EL (cell line): ENCODE measurements at places on chromosomes 1 and 21.
A peak's percentile ranks its signal among the peaks of the same experiment; 100 is the strongest.

DNA sequence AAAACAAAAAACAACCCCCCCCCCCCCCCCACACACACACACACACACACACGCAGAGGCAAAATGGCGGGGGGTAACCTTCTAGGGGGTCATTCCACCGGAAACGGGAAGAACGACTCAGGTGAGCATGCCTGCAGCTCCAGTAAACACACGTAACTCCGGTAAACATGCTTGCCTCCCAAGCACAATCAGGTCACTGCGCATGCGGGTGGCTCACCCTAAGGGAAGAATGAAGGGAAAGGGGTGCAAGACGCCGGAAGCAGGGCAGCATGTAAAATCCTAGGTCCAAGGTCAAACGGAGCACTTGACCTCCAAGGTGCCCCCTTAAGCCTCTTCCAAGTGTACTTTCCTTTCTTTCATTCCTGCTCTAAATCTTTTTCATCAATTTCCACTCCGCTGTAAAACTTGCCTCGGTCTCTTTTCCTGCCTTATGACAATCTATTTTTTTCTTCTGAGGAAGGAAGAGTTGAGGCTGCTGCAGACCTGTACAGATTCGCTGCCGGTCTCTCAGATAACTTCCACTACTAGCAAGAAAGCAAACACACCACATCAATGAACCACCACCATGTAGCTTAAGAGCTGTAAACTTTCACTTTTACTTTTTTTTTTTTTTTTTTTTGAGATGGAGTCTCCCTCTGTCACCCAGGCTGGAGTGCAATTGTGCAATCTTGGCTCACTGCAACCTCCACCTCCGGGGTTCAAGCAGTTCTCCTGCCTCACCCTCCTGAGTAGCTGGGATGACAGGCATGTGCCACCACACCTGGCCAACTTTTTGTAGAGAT lies 21.0 kb upstream of the CBR3 start:
- no peak for DNase-seq

DNA sequence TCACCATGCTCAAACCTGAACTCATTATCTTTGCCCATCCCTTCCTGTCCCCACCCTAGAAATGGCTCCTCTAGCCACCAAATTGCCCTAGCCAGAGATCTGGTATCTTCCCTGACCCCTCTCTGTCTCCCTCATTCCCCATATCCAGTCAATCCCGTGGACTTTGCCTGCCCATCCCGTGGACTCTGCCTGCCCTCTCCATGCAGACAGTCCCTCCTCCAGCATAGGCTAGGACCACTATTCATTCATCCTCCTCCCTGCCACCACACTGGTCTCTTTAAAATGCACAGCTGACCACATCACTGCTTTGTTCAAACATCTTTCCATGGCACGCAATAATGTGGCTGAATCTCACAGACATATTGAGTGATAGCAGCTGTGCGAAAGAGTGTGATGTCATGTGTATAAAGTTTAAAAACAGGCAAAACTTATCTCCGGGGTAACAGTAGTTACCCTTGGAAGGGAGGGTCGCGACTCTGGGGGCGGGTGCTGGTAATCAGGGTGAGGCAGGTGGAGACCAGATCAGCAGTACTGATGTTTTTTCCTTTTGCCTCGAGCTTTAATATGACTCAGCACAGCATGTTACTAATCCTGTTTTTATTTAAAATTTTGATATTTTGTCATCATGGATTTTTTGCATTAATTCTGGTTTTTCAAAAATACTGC lies 4.8 kb upstream of the SLC2A1 start:
- peak; percentile 78 for DNase-seq

DNA sequence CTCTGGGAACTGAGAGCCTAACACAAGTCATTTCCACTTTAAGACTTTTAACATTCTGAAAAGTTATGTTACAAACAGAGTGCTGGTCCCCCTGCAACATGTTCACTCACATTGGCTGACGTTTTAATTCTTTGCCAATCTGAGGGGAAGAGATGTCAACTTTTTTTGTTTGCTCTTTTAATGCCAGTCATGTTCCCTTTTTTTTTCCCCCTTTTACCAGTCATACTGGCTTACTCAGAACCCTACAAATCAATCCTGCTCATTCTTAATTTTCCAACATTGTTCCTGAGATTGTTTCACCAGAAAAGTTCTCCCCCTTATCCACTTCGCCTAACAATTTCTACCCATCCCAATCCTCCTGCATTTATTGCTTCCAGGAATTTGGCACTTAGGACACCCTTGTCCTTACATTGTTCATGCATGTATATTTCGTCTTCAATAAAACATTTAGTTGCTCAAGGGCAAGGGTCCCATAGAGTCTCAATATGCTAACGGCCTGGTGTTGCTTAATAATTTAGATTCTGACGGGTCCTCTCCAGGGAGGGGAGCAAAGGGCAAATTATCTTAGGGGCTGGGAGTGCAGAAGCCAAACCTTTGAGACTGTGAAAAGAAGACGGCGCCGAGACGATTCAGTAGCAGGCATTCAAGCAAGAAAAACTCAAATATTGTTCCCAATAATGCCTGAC lies 624 bp upstream of the CR1L start:
- DNase-seq = no peak

GRCh38 chr1:147072482-147073432 lies 99.5 kb downstream of the PRKAB2 start:
- DNase-seq = peak; percentile 15

DNA sequence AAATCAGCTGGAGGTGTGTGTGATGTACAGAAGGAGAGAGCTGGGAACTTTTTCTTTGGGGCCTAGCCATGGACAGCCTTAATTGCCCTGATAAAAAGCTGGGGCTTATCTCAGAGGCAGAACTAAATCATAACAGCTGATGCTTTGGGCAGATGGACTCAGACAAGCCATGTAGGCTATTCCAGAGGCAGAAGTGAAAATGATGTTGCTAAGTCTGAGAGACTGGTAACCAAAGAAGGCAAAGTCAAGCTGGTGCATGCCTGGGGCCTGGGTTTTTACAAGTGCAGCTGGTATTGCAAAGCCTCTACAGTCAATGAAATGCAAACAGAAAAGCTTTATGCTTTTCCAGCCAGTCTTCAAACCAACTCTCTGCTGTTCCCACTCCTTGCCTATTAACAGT lies 39.0 kb upstream of the LMX1A start:
- DNase-seq = no peak

GRCh38 chr21:27213303-27213702 lies 246.4 kb upstream of the ADAMTS5 start:
- peak; percentile 41 for DNase-seq

GRCh38 chr1:21234779-21235178 lies 55.5 kb downstream of the ECE1 start:
- peak; percentile 72 for DNase-seq

DNA sequence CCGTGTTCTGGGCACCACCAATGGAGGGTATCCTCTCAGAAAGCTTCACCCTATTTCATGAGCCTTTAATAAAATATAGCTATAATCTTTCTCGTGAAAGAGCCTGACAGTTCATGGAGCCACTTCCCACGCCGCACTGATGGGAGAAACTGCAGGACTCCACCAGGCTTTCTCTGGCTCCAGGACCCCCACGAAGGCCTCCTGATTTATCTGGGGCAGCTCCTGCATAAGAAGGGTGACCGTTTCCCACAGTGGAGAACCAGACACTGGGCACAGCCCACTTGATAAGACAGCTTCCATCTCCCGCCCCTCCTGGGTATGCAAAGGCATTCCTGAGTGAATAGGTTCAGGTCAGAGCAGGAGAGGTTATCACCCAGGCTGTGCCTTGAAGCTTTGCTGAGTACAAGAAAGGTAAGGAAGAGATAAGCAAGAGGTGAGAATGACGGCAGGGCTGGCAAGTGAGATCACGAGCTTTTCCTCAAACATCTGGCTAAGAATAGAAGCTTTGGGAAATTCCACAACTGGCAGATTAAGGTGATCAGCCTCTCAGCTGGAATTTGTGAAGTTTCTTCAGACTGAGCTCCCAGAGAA lies 499.8 kb downstream of the KIF26B start:
- DNase-seq = no peak

DNA sequence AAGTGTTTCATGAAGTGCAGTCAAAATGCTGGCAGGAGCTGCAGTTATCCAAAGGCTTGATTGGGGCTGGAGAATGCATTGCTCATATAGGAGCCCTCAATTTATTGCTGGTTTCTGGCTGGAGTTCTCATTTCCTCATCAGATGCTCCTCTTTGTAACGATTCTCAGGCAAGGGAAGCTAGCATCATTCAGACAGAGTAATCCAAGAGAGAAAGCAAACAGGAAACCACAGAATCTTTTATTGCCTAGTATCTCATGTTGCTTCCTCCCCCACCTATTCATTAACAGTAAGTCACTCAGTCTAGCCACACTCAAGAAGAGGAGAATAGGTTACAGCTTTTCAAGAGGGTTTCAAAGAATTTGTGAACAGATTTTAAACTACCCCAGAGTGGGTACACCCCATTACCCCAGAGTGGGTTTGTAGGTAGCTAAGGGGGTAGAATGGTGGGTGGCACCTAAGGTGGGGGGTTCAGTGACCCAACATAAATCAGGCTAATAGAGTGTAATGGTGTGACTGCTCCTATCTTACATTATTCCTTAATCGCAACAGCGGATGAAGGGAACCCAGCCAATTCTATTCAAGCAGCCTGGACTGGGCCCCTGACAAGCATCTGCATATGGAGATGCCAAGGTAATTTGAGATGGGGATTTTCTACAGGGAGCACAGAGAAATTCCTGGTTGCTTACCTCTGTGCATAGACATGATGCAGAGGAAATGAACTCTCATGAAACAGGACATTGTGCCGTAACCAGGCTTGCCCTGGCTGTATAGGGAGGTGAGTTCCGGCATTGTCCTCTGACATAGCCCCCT lies 67.1 kb downstream of the KCNJ15 start:
- DNase-seq = peak; percentile 90

DNA sequence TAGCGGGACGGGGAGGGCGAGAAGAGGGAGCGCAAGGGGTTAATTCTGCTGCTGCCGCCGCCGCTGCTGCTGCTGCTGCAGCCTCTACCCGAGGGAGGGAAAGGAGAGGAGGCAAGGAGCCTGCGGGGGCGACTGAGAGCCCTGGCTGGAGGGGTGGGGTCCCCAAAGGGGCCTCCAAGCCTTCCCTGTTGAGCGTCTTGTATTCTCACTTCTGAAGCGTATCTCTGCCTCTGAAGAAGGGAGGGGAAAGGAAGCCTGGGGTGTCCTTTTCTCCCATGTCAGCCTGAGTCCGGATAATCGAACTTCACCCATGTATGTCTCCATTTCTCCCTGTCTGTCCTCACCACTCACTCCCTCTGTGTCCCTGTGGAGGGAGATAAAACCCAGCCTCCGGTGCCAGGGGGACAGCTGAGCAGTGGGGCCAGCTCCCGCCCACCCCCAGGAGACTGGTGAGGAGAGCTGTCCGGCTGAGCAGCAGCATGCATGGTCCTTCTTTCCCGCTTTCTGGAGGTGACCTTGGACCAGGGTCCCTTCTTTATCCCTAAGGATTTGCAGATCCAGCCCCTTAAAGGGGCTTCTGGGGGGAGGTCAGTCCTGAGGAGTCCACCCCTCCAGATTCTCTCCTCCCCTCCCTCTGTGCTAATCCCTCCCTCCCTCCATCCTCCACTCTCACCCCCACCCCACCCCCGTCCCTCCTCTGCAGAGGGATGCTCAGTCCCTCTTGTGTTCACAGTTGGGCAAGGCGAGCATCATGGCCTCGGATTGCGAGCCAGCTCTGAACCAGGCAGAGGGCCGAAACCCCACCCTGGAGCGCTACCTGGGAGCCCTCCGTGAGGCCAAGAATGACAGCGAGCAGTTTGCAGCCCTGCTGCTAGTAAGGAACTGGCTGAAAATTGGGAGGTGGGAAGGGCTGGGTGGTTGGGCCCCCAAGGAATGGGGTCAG lies 1.0 kb downstream of the NCDN start:
- DNase-seq = peak; percentile 25

GRCh38 chr1:201528631-201529252 lies 10.2 kb upstream of the NAV1 start:
- DNase-seq = peak; percentile 36

GRCh38 chr1:48617252-48617651 lies 145.2 kb upstream of the SPATA6 start:
- DNase-seq = peak; percentile 14

- DNase-seq = no peak
Measured at GRCh38 chr1:208537198-208537597, 293.0 kb upstream of the PLXNA2 start.

GRCh38 chr1:212669600-212669999 lies 30.0 kb downstream of the BATF3 start:
- no peak for DNase-seq

GRCh38 chr1:77051425-77051824 lies 167.8 kb downstream of the PIGK start:
- DNase-seq = no peak

DNA sequence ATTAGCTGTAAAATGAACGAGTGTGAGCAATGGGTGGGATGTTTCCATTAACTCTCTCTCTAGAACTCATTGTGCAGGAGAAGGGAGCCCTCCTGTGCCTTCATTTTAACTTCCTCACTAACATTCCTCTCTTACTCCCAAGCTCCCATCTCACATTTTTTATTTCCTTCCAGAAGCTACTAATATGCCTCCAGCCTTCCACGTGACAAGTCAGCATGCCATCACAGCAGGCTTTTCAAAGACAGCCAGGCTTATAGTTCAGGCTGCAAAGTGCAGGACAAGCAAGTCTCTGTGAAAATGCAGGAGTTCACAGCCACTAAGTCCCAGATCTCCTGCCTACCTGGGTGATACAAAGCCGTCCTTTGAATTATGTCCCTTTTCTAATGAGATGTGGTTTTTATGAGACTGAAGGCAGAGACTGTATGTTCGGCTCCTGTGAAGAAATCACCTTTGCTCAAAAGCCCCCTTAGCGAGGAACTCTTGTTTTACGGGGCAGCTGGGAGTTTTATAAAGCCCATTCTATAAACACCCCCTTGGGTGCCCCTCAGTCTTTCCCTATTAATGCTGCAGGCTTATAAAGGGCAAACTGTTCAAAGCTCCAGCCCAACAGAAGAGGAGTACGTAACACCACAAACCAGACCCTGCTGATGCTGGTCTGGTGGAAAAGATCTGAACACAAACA lies 14.8 kb upstream of the ANGPTL7 start:
- DNase-seq = peak; percentile 25

- peak; percentile 41 for DNase-seq
Measured at GRCh38 chr1:12594966-12595756, 22.8 kb downstream of the DHRS3 start.
